ENCODE measurements at places on chromosomes 13 and 19.

- no peak for DNase-seq
These were observed 855 bp upstream of the CARS2 start for GRCh38 chr13:110706570-110707372.

- no peak for DNase-seq
These were observed 372.1 kb downstream of the UQCRFS1 start for GRCh38 chr19:28840891-28841290.

DNA sequence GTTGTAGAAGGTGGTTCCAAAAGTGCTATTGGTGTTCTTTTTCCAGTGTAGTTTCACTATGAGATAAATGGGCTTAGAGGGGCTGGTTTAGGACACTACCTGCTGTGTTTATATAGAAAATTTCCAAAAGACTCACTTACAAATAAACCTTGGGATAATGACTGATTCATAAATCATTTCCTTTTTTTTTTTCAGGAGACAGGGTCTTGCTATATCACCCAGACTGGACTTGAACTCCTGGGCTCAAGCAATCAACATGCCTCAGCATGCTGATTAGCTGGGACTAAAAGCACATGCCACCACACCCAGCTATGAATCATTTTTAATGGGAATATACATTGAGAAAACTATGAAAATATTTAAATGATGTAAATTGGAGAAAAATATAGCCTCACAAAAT lies 376.6 kb downstream of the PCDH9 start:
- no peak for DNase-seq

DNA sequence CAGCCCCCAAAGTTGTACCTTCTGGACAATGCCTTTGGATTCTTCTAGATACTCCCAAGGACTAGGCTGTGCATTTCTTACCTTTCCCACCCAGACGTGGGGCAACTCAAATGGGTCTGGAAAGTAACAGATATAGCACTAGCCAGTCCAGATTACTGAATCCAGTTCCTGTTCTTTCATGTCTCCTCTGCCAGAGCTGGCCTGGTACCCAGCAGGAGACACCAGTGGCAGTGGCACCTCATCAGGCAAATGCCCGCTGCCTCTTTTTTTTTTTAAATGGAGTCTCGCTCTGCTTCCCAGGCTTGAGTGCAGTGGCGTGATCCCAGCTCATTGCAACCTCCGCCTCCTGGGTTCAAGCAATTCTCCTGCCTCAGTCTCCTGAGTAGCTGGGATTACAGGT lies 43.2 kb downstream of the N4BP2L2 start:
- DNase-seq, result no peak

- DNase-seq, result no peak
These were observed 53.3 kb downstream of the MYO16 start for GRCh38 chr13:108682714-108683113.
